Fibroblast of skin of right biceps (primary cell): ENCODE measurements at places on chromosomes 6 and 20.

GRCh38 chr6:160277144-160277543 is 18.5 kb upstream of the SLC22A2 start:
- no peak for DNase-seq

GRCh38 chr20:53981752-53982437 is 88.5 kb downstream of the BCAS1 start:
- DNase-seq = peak; percentile 21

DNA sequence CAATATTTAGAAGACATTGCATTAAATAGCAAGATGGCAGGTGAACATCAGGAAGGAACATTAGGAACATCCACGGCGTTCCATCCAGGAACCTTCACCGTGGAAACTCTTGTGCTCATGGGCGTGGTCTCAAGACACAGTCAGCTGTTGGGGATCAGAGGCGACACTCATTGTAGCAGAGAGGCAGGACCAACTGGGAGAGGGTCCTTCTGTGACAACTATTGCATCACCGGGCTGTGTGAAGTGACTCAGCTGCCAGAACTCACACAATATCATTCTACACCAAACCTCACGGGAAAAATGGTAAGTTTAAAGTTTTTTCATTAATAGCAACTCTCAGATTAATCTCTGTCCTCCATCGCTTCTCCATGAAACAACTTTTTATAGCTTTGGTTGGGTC is 334.8 kb upstream of the SULF2 start:
- peak; percentile 43 for DNase-seq

GRCh38 chr6:64185621-64186020 is 550.0 kb downstream of the PHF3 start:
- DNase-seq = no peak

DNA sequence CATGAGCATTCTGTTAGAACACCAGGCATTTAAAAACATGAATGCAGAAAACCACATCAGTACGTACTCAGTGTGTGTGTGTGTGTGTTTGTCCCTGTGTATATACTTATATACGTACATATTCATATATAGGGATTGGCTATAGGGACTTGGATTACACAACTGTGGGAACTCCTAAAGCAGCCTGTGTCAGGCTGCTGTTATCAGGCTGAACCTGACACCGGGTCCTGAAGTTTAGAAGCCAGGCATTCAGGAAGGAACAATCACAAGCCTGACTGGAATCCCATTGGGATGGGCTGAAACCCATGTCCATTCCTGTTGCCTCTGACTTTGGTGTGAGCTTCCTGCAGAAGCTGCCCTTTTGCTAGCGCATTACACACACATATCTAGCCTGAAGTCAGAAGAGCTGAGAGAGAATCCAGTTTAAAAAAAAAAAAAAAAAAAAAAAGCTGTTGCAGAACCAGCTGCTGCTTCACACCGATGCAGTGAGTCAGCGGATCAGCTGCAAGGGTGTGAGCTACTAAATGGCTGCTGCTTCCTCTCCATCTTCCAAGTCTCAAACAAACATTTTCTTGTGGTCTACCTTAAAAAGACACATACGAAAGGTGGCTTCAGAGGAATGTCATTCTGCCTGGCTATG is 348.1 kb downstream of the THBS2 start:
- no peak for DNase-seq

DNA sequence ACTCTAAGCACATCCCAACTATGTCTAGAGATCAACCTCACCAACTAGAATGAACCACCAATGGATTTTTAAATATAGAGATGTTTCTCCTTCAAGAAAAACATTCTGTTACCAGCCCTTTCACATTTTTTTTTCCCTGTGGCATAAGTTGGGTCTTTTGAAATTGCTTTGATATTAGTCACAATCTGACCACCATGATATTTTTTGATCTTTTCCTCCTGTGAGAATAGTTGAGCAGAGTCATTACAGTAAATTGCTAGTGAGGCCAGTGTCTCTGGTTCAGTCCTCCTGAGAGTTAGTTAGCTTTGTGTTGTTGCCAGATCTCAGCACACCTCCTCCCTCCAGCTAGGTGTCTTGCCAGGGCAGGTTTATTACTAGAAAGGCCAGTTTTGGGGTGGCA is 79.7 kb upstream of the MYLIP start:
- DNase-seq = peak; percentile 73

- no peak for DNase-seq
These were observed 215.9 kb downstream of the ATXN1 start for GRCh38 chr6:16545382-16545781.

GRCh38 chr6:143264379-143264778 is 186.1 kb downstream of the ADAT2 start:
- DNase-seq = no peak

DNA sequence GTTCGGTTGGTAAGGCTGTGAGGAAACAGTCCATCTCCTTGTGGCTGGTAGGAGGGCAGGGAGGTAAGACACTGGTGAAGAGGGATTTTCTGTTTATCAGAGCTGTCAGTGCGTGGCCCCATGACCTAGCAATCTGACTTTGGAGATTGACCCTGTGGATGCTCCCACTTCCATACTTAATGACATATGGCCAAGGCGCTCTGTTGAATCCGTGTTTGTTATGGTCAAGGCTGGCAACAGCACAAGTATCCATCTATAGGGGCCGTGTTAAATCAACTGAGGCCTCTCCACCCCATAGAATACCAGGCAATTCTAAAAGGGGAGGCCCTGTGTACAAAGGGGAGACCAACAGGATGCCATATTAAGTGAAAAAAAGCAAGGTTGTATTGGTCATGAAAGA is 25.6 kb upstream of the FOXC1 start:
- DNase-seq = no peak

DNA sequence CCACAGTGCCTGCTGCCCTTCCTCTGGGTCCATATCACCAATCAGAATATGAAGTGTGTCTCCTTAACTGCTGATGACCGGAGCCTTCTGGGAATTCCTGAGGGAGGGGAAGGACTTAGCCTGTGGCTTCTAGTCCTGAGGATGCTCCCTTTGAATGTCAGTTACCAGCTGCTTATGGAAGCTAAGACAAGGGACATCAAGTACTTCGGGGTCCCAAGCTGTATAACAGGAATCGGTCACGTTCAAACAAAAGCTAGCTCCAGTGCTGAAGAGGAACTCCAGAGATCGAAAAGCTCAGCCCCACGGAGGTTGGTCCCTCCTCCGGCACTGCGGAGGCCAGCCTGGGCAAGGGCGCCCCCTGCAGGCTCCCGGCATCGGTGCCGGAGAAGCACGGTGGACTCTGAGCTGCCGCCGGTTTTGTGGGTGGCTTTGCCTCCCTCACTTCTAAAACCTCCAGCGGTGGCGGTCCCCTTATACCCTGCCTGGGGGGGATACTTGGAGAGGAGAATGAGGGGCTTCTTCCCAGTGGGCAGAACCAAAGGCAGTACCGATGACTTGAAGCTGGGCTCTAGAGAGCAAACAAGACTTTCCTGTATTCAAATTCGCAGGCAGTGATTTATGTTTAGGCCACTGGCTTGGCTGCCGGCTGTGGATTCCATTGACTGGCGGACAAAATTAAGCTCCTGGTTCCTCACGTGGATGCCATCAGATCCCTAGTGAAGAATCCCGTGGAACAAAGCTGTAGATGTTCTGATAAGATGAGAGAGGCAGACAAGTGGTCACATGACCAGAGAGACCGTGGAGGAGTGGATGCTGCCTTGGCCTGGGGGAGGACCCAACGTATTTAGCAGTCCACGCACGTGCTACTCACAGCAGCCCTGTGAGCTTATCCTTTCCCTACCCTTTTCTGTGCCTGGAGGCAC is 16.2 kb upstream of the UBR2 start:
- DNase-seq = peak; percentile 76

DNA sequence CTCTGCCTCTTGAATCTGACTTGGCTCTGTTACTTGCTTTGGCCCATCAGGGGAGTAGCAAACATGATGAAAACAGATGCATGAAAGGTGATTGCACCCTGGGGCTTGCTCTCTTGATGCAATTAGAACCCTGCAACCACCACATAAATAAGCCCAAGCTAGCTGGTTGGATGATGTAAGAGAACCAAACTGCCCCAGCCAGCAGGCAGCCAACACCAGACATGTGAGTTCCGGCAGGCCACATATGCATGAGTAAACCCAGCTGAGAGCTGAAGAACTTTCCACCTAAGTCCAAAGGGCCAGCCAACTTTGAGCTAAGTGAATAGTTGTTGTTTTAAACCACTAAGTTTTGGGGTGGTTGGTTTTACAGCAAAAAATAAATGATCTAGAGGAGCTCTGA is 268.4 kb downstream of the FARS2 start:
- DNase-seq = no peak

DNA sequence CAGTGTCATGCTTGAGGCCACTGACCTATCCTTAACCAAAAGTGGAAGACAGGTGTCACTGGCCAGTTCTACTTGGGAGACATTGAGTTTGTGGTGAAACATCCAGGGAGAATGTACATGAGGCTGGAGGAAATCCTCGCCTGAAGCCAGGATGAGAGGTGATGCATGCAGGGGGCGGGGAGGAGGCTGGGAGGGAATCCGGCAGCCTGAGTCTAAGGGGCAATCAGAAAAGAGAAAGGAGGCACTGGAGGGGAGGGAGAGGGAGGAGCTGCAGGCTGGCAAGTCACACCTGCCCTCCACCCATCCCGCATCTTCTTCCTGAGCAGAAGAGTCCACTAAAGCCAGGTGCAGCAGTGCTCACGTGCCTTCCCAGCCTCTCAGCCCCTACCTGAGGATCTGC is 14.9 kb upstream of the DDO start:
- DNase-seq = no peak

DNA sequence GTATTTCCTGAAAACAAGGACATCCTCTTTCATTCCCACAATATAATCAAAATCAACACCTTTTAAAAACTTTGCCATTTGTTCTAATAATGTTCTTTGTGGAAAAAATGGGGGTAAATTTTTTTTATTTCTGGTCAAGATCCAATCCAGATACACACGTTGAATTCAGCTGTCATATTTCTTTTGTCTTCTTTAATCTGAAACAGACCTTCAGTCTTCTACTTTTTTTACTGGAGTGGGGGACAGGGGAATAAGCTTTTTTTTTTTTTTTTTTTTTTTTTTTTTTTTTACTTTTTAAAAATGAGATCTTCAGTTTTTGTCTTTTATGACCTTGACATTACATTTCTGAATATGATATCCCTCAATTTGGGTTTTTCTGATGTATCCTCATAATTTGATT is 69.1 kb downstream of the SCAND1 start:
- DNase-seq = no peak

GRCh38 chr6:138576313-138576712 is 77.0 kb upstream of the NHSL1 start:
- no peak for DNase-seq

DNA sequence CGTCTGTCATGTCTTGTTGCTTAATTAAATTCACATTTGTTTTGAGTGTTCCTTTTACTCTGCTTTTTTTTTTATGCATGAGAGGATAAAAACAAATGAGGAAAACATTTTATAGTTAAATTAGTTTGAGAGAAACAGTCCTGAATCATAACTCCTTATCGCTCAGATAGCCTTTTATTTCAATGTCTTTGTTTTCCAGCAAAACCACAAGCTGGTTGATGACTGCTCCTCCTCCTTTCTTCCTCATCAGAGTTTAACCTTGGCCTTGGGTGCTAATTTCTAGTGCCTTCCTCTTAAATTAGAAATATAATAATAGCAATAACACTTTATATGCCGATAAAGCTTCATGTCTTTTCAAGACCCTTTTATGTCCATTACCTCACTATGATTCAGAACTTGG is 3.1 kb downstream of the NOX3 start:
- DNase-seq = no peak

DNA sequence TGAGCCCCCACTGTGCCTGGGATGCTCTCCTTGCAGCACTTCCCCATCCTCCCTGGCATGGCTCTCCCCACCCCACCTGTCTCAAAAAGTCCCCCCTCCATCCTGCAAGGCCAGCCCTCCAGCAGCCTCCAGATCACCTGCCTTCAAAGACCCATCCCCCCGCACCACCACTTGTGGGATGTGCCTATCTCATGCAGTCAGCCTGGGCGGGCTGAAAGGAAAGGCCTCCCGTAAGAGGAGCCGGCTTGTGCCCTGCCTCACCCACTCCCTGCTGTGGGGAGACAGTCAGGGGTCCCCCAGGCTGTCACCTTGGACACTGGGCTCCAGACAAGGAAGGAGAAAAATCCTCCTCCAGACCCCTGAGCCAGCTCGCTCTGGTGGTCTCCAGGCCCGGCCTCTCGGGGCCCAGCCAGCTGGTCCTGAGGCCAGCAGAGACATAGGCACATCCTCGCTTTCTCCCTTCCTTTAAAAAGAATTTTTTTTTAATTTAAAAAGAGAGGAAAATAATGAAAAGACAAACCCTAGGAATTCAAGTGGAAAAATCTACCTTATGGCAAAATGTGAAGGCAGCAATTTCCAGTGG is 77.3 kb downstream of the GRM4 start:
- no peak for DNase-seq

DNA sequence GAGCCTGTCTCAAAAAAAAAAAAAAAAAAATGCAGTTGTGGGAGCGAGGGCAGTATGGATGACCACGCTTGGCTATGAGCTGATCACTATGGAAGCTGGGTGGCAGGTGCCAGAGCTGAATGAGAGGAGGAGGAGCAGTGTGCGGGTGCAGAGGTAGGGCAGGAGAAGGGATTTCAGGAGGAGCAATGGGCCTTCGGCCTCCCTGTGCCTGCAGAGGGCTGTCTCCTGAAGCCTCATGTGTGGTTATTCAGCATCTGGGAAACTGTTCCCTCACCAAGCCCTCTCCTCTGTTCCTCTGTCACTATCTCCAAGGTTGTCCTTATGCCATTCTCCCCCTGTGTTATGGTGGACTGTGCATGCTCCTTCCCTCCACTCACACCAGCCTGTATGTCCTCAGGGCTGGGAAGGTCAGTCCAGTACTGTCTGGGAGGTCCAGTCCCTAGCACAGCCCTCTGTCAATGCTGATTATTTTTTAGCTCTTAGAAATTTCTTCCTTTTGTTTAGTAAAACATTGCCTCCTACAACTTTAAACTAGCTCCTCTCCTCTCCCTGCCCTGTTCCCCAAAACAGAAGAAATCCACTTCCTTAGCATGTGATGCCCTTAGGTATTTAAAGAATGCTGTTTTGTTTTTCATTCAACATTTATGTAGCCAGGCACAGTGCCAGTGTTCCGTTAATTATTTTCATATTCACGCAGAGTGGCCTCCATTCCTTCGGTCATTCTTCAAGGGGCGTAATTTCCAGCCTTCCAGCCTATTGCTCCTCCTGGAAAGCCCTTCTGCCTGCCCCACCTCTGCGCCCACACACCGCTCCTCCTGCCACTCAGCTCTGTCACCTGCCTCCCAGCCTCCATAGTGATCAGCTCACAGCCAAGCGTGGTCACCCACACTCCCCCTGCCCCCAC is 48.9 kb downstream of the CNBD2 start:
- peak; percentile 85 for DNase-seq

- DNase-seq = peak; percentile 19
These were observed 161.4 kb upstream of the FLRT3 start for GRCh38 chr20:14498772-14499171.
